H9 (cell line): ENCODE measurements at places on chromosomes 12 and 14. TPM values are rescaled to one million over a fixed set of nuclear protein-coding genes. Genes with fewer than 3 reads are reported as not detected.

DNA sequence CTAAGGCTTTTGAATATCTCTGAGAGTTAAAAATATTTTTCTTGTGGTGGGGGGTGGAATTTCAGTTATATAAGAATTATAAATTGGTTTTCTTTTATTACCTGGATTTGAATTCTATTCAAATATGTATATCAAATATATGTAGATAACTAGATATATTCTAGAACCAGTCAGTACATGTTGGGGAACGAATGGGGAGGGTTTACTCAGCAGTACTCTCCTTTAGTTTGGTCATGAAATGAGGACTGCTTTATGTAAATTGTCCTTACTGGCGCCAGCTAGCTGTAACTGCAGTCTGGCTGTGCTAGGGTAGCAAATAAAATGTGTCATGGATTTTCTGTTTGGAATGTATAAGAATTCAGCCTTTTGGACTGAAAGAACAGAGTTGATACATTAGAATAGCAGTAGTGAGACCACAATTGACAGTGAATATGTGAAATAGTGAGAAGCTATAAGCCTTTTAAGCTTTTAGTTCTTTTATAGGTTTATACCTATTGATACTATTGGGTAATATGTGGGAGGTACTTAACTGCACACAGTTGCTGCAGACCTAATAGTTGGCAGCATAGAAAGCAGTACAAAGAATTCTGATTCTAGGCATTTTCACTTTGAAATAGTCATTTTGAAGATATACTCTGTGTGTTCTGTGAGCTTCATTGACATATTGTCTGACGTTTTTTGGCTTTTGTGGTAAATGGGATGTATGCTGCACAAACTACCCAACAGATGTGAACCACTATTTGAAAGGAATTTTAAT, 29.0 kb downstream of the ATF7IP start:
- DNase-seq = no peak

- DNase-seq = no peak
These were observed 151.3 kb upstream of the DCN start for GRCh38 chr12:91333966-91334365.

GRCh38 chr14:101820283-101820798, 58.8 kb downstream of the PPP2R5C start:
- no peak for DNase-seq

- DNase-seq = no peak
These were observed 274.2 kb downstream of the SSPN start for GRCh38 chr12:26469421-26470180.

DNA sequence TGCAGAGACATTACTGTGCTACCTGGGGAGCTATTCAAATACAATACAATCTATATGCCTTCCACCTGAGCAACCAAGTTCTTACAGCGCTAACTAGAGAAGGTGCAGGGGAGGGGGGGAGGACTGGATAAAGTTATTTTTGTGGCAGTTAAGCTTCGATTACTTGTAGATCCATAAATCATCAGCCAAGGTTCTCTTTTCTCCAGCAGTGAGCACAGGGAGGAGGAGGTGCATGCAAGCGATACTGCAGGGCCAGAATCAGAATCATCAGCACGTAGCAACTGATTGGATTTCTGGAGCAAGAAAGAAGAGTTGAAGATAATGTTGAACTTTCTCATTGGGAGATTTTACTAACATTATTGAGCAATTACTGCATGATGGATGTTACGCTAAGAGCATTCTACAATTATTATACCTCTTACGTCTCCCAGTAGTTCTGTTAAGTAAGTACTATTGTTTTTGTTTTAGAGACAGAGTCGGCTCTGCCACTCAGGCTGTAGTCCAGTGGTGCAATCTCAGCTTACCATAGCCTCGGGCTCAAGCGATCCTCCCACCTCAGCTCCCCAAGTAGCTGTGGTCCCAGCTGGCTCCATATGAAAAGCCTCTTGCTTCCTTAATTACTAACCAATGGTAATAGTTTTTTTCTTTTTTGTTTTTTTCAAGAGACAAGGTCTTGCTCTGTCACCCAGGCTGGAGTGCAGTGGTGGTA, 74.6 kb upstream of the EEA1 start:
- DNase-seq = no peak

DNA sequence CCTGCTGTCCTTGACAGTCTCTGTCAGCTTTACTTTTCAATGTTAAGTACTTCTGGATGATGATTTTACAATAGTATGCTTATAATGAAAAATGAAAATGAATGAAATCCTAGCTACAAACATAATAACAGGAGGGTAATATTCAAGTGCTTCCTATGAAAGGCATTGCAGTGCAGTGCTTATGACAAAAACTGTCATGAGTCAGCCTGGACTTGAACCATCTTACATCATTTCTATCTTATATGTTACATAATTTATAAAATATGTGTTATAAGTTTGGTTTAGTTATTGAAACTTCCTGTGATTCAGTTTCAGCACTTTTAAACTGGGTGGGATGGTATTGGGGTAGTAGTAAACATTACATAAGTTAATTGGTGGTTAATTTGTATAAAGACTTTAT, 451.7 kb downstream of the TMEM117 start:
- DNase-seq = no peak

GRCh38 chr12:117344716-117345115, 16.7 kb downstream of the NOS1 start:
- DNase-seq = no peak

The JDP2 gene
- total RNA-seq = 22.8 and 24.7 TPM in 2 replicates

The OR6C75 gene
- total RNA-seq = not detected in 2 replicates

The NEDD1 gene
- total RNA-seq = 17.2 and 19.1 TPM in 2 replicates

The TRPV4 gene
- total RNA-seq = 4.9 TPM in 2 replicates

The DERA gene
- total RNA-seq = 20.5 and 20.9 TPM in 2 replicates

The GDF3 gene
- total RNA-seq = 9.1 and 9.9 TPM in 2 replicates

The ANO4 gene
- 5.7 and 6.1 TPM in 2 replicates for total RNA-seq

The RSRC2 gene
- total RNA-seq = 64.9 and 66.2 TPM in 2 replicates

The TRHDE gene
- total RNA-seq = 0.68 and 1.0 TPM in 2 replicates

The SYT1 gene
- 15.8 and 16.0 TPM in 2 replicates for total RNA-seq

The ASIC1 gene
- total RNA-seq = 3.9 and 4.0 TPM in 2 replicates

The OTX2 gene
- total RNA-seq = 193 and 195 TPM in 2 replicates
